ENCODE measurements at places on chromosomes 2 and 18.

GRCh38 chr2:160063271-160063670, 856 bp upstream of the PLA2R1 start:
- no peak for DNase-seq

- DNase-seq: no peak
Measured at GRCh38 chr2:57891086-57891712, 155.4 kb upstream of the VRK2 start.

GRCh38 chr18:2609604-2610003, 38.2 kb downstream of the NDC80 start:
- DNase-seq: no peak

- DNase-seq: no peak
Measured at GRCh38 chr2:229098801-229099200, 172.3 kb downstream of the PID1 start.

GRCh38 chr18:63586966-63587365, at the start of gene SERPINB13:
TSS of gene SERPINB13 (plus strand) at chr18:63587343. CDS start at chr18:63588668, 1,325 bp downstream.
- no peak for DNase-seq

- no peak for DNase-seq
Measured at GRCh38 chr2:60513191-60513590, 40.3 kb downstream of the BCL11A start.

Measured in DMS79 treated with DMSO at 0.1 percent for 48 hours (cell line).